Stimulated activated CD4-positive, alpha-beta T cell treated with anti-CD3 and anti-CD28 coated beads, Interleukin-1b, Interleukin-23, amount 100 ng/mL, for 4 hours (primary cell): ENCODE measurements at places on chromosomes 2 and 18.

DNA sequence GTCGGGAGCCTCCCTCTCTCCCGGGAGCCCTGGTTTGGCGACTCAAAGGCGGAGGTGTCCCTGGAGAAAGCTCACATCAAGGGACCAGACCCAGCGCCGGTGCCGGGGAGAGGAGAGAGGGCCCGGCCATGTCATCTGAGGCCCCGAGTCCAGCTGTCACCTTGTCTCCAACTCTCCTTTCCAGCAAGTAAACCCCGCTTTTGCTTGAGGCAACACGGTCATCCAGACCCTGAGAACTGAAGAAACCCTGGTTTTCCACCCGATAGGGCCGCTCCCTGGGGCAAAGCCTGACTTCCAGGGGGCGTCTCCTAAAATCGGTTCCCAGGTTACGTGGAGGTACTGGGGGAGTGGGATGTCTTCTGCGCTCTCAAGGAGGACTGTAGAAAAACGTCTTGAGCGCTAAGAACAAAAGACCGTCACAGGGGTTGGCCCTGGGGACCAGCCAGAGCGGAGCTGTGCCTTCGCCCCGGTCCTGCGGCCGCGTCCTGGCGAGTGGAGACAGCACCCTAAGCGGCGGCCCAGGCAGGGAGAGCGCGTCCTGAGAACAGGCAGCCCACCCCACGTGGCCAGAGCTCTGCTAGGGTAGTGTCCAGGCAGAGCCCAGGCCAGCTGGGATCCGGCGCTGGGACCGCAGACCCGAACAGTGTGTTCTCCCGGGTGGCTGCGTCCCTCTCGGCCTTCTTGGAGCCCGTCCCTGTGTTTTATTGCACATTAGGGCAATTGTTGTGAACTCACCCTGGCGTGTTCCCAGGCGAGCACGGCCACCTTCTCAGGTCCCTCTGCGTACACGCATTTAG lies 55.7 kb downstream of the TMEM18 start:
- DNase-seq, result no peak

GRCh38 chr2:51710222-51710621 lies 678.3 kb upstream of the NRXN1 start:
- no peak for DNase-seq

DNA sequence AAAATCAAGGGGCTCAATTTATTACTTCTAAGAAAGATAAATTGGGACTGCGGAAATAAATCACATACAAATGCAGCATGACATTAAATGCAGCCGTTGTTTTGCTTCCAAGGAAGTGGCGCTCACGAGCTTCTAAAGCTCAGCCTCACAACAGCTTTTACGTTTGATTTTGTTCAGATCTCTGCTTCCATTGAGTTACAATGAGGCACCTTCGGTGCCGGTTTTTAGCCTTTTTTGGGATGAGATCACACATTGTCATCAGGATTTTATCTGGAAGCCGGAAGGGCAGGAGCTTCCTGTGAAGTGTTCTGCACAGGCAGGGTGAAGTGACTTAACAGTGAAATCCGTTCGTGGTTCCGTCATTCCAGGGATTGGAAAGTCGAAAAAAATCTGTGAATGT lies 209.8 kb downstream of the DCDC2C start:
- no peak for DNase-seq

- no peak for DNase-seq
Observed at GRCh38 chr2:144686518-144687215, 166.7 kb upstream of the ZEB2 start.

- no peak for DNase-seq
Observed at GRCh38 chr2:225616372-225616771, 216.9 kb downstream of the NYAP2 start.
